ENCODE measurements at places on chromosomes 2 and 18. TPM values are rescaled to one million over a fixed set of nuclear protein-coding genes. Genes with fewer than 3 reads are reported as not detected.
A peak's percentile ranks its signal among the peaks of the same experiment; 100 is the strongest.

The REG1B gene
- polyA plus RNA-seq = 16.4 TPM

GRCh38 chr2:207223051-207223450 is 57.3 kb upstream of the KLF7 start:
- H3K36me3 ChIP-seq = no peaks in the 10 kb centered on the region
- no peak overlapping the region for H3K27ac ChIP-seq
- H3K4me1 ChIP-seq = peaks cover 4% of the 10 kb centered on the region
- no peaks in the 10 kb centered on the region for H3K27me3 ChIP-seq
- no peak overlapping the region for H3K4me3 ChIP-seq
- DNase-seq = no peak

- no peak overlapping the region for H3K4me3 ChIP-seq
- H3K4me1 ChIP-seq = peaks cover 3% of the 10 kb centered on the region
- no peaks in the 10 kb centered on the region for H3K36me3 ChIP-seq
- DNase-seq = no peak
- peak overlapping the region; percentile 45 for H3K27ac ChIP-seq
These were observed 3.9 kb upstream of the PPP1CB start for GRCh38 chr2:28747714-28748113.

The OR6B2 gene
- not detected for polyA plus RNA-seq

The C2orf66 gene
- not detected for polyA plus RNA-seq
